ENCODE measurements at places on chromosomes 7 and 10. TPM values are rescaled to one million over a fixed set of nuclear protein-coding genes. Genes with fewer than 3 reads are reported as not detected.

- H3K4me1 ChIP-seq, result no peaks in the 10 kb centered on the region
- H3K4me3 ChIP-seq, result no peak overlapping the region
- H3K27ac ChIP-seq, result no peak overlapping the region
- DNase-seq, result no peak
- H3K27me3 ChIP-seq, result no peaks in the 10 kb centered on the region
Observed at GRCh38 chr7:136937436-136937835, 69.0 kb downstream of the CHRM2 start.

- no peaks in the 10 kb centered on the region for H3K36me3 ChIP-seq
- H3K4me3 ChIP-seq, result no peak overlapping the region
- H3K27me3 ChIP-seq, result no peaks in the 10 kb centered on the region
- no peak overlapping the region for H3K27ac ChIP-seq
- DNase-seq, result peak; percentile 50
Observed at GRCh38 chr10:5607594-5607993, 58.8 kb downstream of the ASB13 start.

DNA sequence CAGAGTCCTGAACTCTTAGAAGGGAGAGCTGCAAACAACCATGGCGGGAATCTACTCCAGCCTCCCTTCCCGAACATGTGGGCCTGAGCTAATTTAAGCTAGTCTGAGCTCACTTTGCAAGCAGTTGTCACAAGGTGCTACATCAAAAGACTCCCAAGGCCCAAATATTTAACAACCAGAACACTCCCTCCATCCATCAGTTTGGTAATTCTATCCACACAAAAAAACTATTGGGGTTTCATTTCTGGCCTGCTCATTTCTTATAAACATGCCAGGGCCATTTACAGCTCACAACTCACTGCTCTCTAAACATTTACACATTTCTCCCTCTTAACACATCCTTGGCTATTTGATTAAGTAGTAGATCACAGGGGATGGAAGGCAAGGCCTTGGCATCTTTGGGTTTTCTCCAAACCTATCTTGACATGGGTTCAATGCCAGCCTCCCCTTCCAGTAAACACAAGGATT, 263.4 kb downstream of the KCNMA1 start:
- no peaks in the 10 kb centered on the region for H3K27me3 ChIP-seq
- no peak overlapping the region for H3K27ac ChIP-seq
- no peak for DNase-seq
- H3K36me3 ChIP-seq, result peaks cover 7% of the 10 kb centered on the region
- peaks cover 19% of the 10 kb centered on the region for H3K4me1 ChIP-seq

DNA sequence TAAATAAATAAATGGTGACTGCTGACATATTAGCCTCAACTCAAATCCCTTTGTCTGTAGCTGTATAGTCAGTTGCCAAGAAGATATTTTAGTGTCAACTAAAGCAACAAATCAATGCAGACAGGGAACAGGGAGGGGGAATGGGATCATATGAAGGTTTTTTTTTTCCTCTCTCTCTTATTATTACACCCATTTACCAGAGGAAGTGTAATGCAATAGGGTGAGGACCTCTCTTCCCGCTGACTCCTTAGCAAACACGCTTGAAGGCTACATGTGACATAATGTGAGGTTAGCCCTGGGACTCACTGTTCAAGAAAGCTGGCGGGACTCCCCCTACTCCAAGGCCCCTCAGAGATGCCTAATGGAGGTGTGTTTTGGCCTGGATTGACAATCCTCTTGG, 88.2 kb downstream of the CHRM2 start:
- H3K36me3 ChIP-seq, result no peaks in the 10 kb centered on the region
- H3K4me3 ChIP-seq, result peak overlapping the region; percentile 16
- H3K27me3 ChIP-seq, result no peaks in the 10 kb centered on the region

DNA sequence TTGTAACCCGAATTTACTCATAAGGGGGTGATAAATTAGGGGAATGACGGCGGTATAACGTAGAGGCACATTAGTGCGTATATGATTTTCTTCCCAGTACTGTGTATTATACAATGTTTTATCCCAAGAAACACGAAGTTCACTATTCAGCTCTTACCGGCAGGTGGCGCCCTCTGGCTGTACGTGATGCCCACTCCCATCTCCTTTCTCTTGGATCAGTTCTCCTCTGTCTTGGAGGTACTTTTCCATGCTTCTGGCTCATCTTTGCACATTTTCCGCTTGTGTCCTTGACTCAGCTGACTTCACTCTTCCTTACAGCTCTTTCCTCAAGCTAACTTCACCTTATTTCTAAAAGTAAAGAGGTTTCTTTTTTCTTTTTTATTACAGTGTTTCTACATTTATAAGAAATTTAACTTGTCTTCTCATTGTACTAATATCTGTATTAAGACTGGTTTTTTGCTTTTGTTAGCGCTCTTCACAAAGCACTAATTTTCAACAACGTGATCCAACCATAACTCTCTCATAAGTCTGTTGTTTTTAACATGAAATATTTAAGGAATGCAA, 21.3 kb downstream of the TMEM176B start:
- H3K36me3 ChIP-seq, result peaks cover 2% of the 10 kb centered on the region
- H3K27me3 ChIP-seq, result peaks cover 31% of the 10 kb centered on the region

Gene MLXIPL
- not detected for total RNA-seq

DNA sequence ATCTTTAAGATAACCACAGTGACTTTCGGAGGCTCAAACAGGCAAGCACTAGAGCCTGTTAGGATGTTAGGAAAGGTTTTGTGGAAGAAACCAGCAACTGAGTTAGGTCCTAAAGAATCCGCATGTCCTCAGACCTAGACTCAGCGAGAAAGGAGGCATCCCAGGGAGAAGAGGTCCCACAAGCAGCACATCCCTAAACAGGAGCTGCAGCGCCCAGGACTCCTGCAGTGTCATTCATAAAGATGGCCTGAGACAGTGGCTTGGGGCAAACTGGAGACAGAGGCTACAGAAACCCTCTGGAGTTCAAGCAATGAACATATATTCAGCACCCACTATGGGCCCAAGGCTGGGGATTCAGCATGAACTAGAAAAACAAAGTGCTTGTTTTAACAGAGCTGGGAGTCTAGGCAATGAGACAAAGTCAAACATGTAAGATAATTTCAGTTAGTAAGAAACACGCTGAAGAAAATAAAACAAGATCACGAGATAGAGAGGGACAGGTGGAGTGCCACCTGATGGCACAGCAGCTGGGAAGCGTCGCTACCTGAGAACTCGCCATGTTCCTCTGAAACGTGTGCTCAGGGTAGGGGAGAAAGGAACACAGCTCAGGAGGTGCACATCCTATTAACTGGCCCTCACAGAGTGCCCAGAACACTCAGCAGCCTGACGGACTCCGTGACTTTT, 48.1 kb downstream of the PARD3 start:
- no peaks in the 10 kb centered on the region for H3K36me3 ChIP-seq
- peaks cover 45% of the 10 kb centered on the region for H3K4me1 ChIP-seq
- peak overlapping the region; percentile 62 for H3K27ac ChIP-seq
- DNase-seq, result no peak

Data from chondrocyte (in vitro differentiated cells).